Small intestine (tissue), 16 donors: ENCODE measurements at places on chromosomes 3 and 15. TPM values are rescaled to one million over a fixed set of nuclear protein-coding genes. Genes with fewer than 3 reads are reported as not detected.
A peak's percentile ranks its signal among the peaks of the same experiment; 100 is the strongest.

GRCh38 chr15:84714821-84715220 is 1.1 kb downstream of the SEC11A start:
- peak; percentile 16 for DNase-seq

DNA sequence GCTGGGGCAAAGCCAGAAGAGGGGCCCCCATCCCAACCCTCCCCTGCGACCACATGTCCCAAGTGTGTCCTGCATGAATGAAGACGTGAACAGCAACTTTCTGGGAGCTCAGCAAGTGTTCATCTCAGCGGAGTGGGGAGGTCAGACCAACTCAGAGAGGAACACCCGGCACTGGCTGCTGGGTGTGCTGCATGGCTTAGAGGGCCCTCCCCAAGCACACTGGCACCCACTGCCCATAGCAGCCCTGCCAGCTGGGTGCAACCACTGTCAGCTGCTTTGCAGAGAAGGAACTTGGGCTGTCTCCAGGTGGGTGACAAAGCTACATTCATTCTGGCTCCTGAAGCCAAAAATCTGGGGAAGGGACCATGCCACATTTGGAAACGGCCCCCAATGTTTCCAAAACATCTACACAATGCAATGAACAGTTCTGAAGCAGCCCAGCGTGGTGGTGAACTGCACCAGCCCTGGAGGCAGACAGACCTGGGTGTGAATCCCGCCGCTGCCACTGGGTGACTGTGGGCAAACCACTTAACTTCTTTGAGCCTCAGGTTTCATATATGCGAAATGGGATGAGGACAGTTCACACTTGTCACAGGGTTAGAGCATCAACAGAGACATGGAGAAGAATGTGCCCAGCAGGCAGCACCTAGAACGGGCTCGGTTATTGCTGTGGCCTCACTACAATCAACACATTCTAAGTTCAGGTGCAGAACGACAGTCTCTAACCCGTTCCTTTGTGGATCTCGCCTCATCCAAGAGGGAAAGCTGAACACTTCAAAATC is 145.4 kb downstream of the NUP210 start:
- DNase-seq, result no peak

GRCh38 chr3:193030276-193030675 is 112.6 kb upstream of the MB21D2 start:
- DNase-seq, result no peak

DNA sequence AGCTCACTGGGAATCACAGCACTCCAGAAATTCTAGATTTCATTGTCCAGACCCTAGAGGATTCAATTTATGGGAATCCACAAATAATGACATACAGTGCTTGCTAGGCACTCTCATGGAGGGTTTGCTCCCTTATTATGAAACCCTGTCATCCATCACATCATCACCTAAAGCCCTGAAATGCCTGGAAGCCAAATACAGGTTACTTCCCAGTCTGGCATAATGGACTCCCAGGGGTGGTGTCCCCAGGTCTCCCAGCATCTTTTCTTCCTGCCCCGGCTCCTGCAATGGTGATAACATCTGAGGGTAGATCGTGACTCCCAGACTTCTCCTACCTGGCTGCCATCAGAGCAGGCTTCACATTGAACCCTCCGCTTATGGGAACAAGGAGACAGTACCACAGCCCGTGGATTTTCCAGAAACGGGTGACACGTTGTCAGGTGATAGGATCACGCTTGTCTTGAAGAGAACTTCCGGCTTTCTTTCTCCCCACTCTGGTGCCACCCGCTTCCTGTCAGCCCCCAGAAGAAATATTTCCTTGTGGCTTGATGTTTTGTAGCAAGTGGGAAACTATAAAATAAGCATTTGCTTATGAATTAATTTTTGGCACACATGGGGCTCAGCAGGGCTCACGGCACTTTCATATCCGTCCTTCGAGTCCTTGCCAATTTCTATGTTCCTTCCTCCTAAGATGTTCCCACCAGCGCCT is 238.7 kb upstream of the BHLHE40 start:
- no peak for DNase-seq

- DNase-seq, result no peak
Observed at GRCh38 chr15:45174069-45174468, 13.7 kb downstream of the SHF start.

GRCh38 chr3:128218548-128219257 is 65.4 kb downstream of the EEFSEC start:
- DNase-seq, result no peak

DNA sequence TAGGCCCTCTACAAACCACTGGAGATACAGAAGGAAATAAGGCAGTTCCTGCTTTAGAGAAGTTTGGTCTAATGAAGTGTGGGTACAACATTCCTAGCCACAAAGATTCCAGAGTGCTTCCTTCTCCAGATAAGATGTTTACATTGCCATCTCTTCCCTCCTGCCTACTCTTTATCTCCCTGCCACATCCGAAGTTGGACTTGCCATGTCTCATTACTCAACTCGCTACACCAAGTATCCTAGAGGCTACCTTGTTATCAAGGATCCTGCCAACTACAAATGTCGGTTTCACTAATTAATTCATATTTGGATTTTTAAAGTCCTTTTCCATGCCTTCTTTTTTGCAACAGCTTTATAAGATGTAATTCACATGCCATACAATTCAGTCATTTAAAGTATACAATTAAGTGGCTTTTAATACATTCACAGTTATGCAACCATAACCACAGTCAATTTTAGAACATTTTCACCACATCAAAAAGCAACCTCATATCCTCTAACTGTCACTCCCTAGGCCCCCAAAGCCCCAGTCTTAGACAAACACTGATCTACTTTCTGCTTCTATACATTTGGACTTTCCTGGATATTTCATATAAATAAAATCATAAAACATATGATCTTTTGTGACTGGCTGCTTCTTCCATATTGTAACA is 53.7 kb upstream of the CSTA start:
- DNase-seq, result no peak

GRCh38 chr15:59002418-59002859 is 15.0 kb downstream of the RNF111 start:
- no peak for DNase-seq

- DNase-seq, result no peak
Observed at GRCh38 chr15:73326157-73326556, 42.6 kb downstream of the HCN4 start.

GRCh38 chr3:31613654-31614053 is 80.9 kb downstream of the STT3B start:
- no peak for DNase-seq

- no peak for DNase-seq
Observed at GRCh38 chr15:70323111-70323851, 225.6 kb upstream of the TLE3 start.

GRCh38 chr3:127887321-127887720 is 27.7 kb upstream of the KBTBD12 start:
- DNase-seq, result no peak

GRCh38 chr3:113898892-113899291 is 48.9 kb upstream of the ZDHHC23 start:
- DNase-seq, result no peak

DNA sequence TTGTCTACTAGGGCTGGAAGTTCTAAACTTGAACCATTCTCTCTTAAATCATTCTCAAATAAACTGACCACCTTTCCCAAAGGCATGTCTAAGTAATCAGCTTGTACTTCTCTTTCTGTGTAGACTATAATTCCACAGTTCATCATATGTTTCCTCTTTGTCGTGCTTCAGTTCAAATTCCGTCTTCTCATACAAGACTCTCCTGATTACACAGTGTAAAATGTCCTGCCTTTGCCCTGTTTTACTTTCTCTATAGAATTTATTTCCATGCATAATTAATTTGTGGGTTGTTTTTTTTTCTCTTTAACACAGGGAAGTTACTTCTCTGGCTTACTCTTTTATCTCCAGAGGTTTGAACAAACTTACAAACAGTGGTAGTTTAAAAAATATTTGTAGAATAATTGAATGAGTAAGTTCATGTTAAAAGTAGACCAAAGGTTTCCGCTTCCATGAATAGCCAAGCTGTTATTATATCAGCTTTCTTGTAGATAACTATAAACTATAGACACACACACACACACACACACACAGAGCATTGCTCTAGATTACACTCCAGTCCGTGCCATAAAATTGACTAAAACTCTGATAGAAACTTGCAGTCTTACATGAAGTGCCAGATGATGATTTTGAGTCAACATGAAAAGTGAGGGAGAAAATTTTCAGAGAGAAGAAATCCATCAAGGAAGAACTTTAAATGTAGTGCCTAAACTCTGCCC is 119.0 kb downstream of the SUCNR1 start:
- DNase-seq, result peak; percentile 55

- no peak for DNase-seq
Observed at GRCh38 chr3:73743551-73743950, 118.8 kb upstream of the PDZRN3 start.

DNA sequence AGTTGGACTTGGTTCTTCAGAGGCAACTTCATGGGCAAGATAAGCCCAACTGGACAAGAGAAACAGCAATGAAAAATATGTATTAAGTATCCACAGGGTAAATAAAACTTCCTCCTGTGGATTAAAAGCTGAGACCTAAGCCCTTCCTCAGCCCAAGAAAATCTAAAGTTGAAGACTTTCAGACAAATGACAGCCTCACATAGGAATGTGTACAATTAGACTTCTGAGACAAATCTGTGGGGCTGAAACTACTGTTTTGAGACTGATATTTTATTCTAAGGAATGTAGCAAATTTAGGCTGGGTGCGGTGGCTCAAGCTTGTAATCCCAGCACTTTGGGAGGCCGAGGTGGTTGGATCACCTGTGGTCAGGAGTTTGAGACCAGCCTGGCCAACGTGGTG is 74.2 kb upstream of the IL12A start:
- DNase-seq, result no peak

- DNase-seq, result no peak
Observed at GRCh38 chr15:96093063-96093462, 237.4 kb upstream of the NR2F2 start.

DNA sequence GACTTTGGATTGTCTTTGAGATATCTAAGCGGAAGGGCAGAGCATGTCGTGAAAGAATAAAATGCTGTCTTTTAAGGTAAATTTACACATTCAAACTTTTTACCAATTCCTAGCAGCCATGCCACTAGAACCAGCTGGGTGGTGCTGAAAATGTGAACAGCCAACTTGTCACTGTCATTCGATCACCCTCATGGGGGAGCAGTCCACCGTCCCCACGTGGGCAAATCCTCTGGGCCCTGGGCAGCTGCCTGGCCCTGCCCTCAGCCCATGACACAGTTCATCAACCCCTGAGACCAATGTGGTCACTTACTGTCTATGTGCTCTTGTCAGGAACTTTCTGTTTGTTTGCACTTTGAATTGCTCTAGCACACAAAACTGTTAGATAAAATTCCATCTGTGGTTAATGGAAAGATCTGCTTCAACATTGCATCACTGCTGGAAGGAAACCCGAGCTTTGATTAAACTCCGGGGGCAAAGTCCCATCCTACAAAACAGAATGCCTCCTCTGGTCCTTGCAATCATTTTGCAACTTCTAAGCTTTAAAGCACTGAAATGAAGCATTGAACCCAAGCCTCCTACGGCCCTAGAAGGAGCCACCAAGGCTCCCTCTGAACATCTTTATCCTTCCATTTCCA is 50.1 kb downstream of the PCSK6 start:
- DNase-seq, result peak; percentile 86

GRCh38 chr3:74510261-74510818 is 104.1 kb downstream of the CNTN3 start:
- no peak for DNase-seq

GRCh38 chr15:86041399-86041798 is 38.3 kb upstream of the AGBL1 start:
- no peak for DNase-seq

DNA sequence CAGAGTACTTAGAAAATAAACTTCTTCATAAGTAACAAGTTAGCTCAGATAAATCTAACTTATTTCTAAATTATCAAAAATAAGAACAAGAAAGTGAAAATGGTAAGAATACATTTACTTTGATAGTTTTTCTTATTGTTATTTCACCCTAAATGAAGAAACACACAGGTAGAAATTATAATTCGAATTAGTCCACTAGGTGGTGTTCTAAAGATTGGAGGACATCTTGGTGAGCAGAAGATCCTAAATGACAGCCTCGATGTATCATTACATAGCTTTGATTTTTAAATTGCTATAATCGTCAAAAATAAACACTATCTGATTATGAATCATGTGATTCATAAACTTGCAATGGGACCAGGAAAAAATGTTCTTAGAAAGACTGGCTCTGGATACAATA is 280.8 kb upstream of the UBE2E2 start:
- no peak for DNase-seq

- no peak for DNase-seq
Observed at GRCh38 chr15:68658151-68658550, 79.4 kb downstream of the CORO2B start.

GRCh38 chr3:182276512-182276911 is 516.8 kb upstream of the ATP11B start:
- DNase-seq, result no peak

DNA sequence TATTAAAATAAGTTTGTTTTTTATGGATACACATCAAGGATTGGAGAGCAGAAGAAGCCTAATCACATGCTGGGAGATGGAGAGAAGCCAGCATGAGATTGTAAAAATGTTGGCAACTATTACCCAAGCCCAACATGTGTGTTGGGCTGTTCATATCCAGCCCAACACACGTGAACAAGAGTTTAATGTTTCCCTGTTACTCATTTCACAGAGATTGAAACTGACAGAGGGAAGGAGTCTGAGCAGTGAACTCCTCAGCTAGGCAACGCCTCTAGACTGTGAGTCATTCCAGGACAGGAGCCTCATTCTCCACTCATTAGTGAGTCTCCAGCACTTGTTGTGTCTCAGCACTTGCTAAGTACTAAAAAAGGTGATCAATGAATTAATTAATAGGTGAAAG is 43.2 kb upstream of the CMSS1 start:
- no peak for DNase-seq

DNA sequence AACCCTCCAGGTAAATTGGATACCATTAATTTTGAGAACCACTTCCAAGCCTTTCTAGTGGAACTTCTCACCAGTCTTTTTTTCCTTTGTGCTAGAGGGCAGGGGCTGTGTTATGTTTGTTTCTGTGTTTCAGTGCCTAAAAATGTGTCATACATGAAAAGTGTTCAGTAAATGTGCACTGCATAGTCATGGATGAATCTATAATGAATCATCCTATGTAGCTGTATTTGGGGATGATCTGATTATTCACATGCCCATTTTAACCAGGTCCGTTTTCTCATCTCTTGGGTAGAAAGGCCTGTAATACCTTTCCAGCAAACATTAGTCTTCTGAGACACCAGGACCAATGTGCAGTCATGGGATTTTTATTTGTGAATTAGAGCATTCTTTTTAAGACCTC is 583.0 kb upstream of the GOLIM4 start:
- DNase-seq, result no peak

- no peak for DNase-seq
Observed at GRCh38 chr3:144771381-144771870, 799.8 kb downstream of the DIPK2A start.

DUSP7 gene
- polyA plus RNA-seq, result 1.8 TPM

ROBO2 gene
- polyA plus RNA-seq, result 1.7 TPM

A4GNT gene
- not detected for polyA plus RNA-seq

DNAJA4 gene
- polyA plus RNA-seq, result 17.2 TPM

ARHGEF26 gene
- 9.6 TPM for polyA plus RNA-seq

INKA1 gene
- 2.7 TPM for polyA plus RNA-seq

SCG5 gene
- polyA plus RNA-seq, result 13.3 TPM

RAB6B gene
- 0.27 TPM for polyA plus RNA-seq

OR5K2 gene
- not detected for polyA plus RNA-seq

SLC28A1 gene
- polyA plus RNA-seq, result 34.6 TPM

CASR gene
- polyA plus RNA-seq, result 0.19 TPM
